ENCODE measurements at places on chromosomes 1 and 21.

GRCh38 chr1:208302699-208303238, 58.6 kb upstream of the PLXNA2 start:
- no peak for DNase-seq

- peak; percentile 35 for DNase-seq
These were observed 17.5 kb upstream of the ECE1 start for GRCh38 chr1:21307663-21308305.

GRCh38 chr1:193189442-193190095, 3.2 kb upstream of the B3GALT2 start:
- no peak for DNase-seq

- DNase-seq, result peak; percentile 58
These were observed 995 bp upstream of the KIF26B start for GRCh38 chr1:245153552-245154428.
